GM18507 (cell line): ENCODE measurements at places on chromosomes 4 and X.

DNA sequence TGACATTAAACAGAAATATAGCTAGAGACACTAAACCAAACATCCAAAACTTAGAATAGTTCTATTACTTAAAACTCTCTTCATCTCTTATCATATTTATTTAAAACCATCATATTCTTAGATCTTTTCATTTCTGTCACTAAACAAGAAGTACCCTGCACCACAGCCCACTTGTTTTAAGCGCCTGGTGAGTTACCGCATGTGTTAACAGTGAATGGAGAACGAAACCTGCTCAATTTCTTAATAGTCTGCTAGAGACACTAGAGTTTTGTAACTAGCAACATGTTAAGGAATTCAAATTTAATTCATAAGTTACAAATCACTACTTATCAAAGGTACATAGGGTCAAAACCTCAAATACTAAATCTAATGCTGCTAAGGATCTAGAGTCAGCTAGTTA lies 111.5 kb downstream of the FBXW7 start:
- DNase-seq, result no peak

- no peak for DNase-seq
Observed at GRCh38 chr4:22764183-22764582, 71.4 kb downstream of the GBA3 start.

DNA sequence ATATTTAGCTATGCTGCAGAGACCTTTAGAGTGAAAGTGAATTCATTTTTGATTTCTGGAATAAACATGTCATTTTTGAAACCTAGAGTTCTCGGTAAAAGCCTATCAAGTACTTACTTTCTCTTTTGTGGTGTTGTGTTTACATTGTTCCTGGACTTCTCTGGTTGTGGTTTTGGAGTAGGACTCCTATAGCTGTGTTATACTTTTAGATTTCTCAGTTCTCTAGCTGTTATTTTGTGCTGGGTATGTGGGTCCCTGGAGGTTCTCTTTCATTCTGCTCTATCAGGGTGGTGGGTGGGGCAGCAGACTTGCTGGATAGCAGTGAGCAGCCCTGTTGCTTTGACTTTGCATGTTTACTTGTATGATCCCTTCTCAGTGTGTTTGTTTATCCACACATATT lies 25.6 kb upstream of the MSMO1 start:
- DNase-seq, result no peak

- no peak for DNase-seq
Observed at GRCh38 chrX:32421266-32421665, 790.1 kb downstream of the DMD start.

- DNase-seq, result no peak
Observed at GRCh38 chr4:68271851-68272357, 26.4 kb upstream of the TMPRSS11B start.

GRCh38 chr4:48058617-48059530 lies 42.3 kb downstream of the NIPAL1 start:
- no peak for DNase-seq

DNA sequence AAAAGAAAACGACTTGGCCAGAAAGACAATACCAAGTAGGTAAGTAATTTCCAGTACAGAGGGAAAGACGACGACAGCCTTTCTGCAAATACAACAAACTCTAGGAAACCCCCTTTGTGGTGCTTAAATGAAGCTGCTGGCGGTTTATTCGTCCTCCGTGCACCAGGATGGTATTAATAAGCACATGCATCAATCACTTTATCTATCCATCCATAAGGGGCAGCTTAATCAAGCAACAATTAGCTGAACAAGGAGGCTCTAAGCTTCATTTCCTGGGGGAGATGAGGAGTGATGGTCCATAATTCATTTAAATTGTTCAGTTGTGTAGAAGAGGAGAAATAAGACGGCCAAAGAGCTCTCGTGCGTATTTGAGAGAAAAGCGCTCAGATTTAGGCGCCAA lies 26.2 kb downstream of the IRF2 start:
- DNase-seq, result no peak

DNA sequence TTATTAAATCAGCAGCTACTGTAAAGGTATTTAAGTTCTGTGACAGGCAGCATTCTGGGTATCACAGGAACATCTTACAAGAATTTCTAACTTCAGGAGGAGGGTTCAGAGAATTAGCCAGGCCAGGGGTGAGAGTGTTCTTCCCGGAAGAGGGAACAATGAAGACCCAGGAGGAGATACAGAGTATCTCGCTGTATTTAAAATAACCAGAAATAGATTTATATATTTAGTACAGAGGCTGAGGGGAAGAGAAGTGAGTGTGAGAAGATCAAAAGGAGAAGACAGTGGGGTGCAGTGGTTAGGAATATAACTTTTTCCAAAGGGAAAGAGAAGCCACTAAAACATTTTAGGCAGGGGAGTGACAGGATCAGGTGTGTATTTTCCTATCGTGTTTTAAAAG lies 186.8 kb downstream of the RAPGEF2 start:
- no peak for DNase-seq

DNA sequence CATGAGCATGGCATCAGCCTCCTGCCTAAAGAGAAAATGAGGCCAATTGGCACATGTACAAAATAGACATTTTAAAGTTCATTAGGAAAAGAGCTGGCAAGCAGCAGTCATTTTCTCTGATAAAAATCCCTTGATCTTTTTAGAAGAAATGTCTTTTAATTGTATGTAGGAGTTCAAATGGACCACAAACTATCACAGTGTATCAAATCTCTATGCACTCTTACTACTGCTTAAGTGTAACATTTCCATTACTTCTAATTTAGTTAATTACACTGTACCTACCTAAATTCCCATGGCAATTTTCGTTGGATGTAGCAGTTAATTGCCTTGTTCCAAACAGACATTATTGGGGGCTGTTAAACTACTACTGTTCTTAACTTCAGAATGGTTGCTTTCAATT lies 233.7 kb upstream of the TECRL start:
- no peak for DNase-seq

DNA sequence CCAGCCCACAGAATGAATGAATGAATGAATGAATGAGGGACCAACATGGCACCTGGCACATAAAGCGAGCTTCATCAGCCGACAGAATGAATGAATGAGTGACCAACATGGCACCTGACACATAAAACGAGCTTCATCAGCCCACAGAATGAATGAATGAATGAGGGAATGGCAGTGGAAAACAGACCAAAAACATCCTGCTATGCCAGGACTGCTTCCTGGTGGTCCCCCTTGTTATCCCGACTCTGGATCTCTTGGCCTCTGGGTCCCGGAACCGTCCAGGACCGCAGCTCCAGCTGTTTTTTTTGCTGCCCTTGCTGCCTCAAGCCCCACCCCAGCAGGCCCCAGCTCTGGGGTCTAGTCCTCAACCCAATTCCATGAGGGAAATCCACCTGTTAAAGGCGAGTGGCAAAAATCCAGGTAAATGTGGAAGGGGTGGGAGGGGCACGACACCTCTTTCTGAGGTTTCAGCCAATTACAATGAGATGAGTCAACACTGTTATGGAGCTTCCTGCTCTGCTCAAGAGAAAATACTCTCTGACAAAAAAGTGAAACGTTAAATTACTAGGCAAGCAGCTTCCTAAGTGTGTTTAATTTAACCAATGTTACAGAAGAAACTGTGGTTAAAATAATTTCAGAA lies 72.0 kb upstream of the MTNR1A start:
- DNase-seq, result no peak

- no peak for DNase-seq
Observed at GRCh38 chr4:128553686-128554515, 255.6 kb upstream of the JADE1 start.

DNA sequence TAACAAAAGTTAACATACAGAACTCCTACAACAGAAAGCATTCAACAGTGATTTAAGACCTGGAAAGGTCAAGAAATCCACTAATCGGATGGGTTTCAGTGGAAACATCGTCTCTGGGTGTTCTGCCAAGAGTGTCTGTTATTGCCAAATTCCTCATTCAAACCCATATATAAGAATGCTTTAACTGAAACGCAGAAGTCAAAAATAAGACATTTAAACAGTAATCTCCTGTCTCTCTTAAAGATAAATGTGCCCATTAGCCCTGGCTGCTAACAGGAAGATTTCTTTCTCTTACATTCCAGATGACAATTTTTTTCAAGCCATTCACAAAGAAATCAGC lies 31.5 kb downstream of the DCTD start:
- DNase-seq, result no peak

DNA sequence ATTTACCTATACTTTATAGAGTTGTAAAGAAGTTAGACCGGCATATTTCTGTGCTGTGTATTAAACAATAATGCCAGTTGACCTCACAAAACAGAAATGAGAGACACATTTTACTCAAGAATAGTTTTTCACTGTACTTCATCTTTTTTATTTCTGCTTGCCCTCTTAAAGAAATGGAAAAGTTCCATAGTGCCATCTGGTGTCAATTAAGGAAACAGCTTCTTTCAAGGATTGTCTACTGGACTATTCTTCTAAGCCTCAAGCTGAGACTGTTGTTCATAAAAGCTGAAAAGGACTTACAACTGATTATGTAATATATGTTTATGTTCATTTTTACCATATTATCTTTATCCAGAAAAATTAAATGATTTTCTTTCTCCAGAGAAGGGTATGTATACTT lies 1523.7 kb downstream of the ARAP2 start:
- no peak for DNase-seq

DNA sequence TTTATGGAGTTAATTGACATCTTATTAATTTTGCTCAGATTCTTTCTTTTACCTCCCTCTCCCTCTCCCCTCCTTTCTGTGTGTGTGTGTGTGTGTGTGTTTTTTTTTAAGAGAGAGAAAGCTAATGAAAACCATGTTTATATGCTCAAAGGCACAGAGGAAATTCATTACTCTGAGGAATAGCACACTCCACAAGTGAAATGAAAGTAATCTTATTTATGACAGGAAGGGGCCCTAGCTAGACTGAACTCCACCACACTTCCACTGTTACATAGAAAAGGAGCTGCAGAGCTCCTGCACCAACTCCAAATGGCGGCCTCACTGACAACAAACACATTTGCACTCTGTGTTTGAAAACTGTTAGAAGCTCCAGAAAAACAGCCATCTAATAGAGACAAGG lies 150.6 kb downstream of the RASL11B start:
- no peak for DNase-seq

- DNase-seq, result no peak
Observed at GRCh38 chrX:37685381-37686359, at the start of gene XK. TSS of gene XK (plus strand) at chrX:37685791. CDS start at chrX:37685962, 171 bp downstream.

DNA sequence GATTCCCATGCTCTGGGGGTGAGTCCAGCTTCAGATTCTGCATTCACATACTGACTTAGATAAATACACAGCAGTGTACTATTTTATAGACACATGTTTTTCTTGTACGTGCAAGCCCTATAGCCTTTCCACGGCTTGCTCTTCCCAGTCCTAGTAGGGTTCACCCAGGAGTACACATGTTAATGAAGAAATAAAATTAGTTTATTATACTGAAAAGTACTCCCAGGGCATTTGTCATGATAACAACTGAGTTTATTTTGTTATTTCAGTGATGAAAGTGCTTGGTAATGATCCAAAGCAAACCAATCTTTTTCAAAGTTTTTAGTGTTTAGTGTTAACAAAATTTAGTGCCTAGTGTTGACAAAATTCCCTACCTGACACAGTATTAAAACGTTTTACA lies 21.3 kb downstream of the MAPK10 start:
- DNase-seq, result no peak

- no peak for DNase-seq
Observed at GRCh38 chrX:108224727-108225621, 133.4 kb downstream of the ATG4A start.

DNA sequence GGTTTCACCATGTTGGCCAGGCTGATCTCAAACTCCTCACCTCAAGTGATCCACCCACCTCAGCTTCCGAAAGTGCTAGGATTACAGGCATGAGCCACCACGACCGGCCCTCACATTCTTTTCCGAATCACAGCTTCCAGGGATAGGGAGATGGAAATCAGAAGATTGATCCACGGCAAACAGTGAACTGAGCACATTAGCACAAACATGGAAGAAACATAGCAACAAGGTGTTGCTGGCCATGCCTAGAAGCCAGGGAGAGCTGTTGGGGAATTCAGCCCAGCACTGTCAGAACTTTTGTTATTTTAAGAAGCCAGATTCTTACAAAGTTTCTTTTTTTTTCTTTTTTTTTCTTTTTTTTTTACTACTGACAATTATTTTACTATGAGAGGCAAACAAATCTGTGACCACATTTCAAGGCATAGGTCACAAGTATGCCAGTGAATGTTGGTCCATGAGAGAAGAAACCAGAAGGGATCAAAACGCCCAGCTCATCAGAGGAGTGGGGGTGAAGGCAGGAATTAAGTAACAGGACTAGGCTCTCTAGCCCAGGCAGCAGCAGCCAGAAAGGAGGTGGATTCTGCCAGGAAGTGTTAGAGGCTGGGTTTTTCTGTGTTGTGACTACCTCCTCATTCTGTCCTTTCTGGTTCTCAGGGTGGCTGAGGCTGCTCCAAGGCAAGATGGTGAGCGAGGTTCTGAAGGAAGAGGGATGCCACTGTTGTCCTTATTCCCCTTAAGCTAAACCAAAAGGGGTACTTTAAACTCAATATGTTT lies 44.1 kb downstream of the TEC start:
- no peak for DNase-seq

DNA sequence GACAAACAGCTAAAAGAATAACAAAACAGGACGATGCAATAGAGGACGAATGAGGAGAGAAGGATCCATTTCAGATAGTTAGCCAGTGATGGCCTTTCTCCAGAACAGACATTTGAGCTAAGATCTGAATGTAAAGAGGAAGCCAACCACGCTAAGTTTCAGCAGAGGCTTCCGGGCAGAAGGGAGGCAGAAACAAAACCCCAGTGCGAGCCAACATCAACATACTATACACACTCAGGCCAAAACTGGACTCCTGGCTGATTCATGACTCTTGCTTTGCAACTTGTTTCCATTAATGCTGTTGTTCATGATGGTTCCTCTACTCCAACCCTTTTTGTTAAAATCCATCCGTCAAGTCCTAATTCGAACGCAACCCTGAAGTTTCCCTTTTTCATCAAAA lies 730.3 kb downstream of the TRIML1 start:
- no peak for DNase-seq

- no peak for DNase-seq
Observed at GRCh38 chr4:152903658-152904057, 32.5 kb upstream of the FHDC1 start.

GRCh38 chrX:39065051-39065871 lies 264.0 kb downstream of the MID1IP1 start:
- DNase-seq, result no peak

- DNase-seq, result no peak
Observed at GRCh38 chr4:41935652-41936021, 408 bp downstream of the TMEM33 start.

- DNase-seq, result no peak
Observed at GRCh38 chr4:107801766-107802211, 22.9 kb upstream of the SGMS2 start.

GRCh38 chrX:3509934-3510333 lies 163.5 kb upstream of the MXRA5 start:
- no peak for DNase-seq

- no peak for DNase-seq
Observed at GRCh38 chr4:41851621-41852020, 83.6 kb upstream of the TMEM33 start.

GRCh38 chr4:55008166-55009056 lies 117.0 kb downstream of the KDR start:
- DNase-seq, result no peak
